ENCODE measurements at places on chromosomes 16 and 17. TPM values are rescaled to one million over a fixed set of nuclear protein-coding genes. Genes with fewer than 3 reads are reported as not detected.

The CD300A gene
- 1.1 TPM for total RNA-seq

The MPP3 gene
- total RNA-seq = 2.1 TPM

DNA sequence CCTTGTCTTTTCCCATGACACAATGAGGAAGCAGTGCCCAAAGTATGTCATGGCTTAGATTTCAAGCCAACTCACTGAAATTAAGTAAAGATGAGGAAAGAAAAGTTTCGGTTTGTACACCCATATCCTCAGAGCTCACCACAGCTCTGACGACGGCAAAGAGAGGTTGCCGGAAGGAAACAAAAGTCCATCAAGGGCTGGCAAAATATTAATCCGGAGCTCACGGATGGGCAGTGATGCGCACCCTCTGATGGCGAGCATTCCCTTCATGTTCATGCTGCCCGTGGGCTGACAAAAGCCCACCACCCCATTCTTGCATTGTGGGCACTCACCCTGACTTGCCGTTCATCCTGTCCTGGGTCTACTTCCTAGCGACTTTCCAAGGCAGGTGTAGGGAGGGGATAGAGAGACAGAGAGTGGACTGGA lies 103.1 kb downstream of the SOX9 start:
- no peaks in the 10 kb centered on the region for H3K36me3 ChIP-seq
- H3K4me1 ChIP-seq = peaks cover 22% of the 10 kb centered on the region
- peaks cover 24% of the 10 kb centered on the region for H3K27me3 ChIP-seq
- H3K4me3 ChIP-seq = no peak overlapping the region
- DNase-seq = no peak
- no peak overlapping the region for H3K27ac ChIP-seq

DNA sequence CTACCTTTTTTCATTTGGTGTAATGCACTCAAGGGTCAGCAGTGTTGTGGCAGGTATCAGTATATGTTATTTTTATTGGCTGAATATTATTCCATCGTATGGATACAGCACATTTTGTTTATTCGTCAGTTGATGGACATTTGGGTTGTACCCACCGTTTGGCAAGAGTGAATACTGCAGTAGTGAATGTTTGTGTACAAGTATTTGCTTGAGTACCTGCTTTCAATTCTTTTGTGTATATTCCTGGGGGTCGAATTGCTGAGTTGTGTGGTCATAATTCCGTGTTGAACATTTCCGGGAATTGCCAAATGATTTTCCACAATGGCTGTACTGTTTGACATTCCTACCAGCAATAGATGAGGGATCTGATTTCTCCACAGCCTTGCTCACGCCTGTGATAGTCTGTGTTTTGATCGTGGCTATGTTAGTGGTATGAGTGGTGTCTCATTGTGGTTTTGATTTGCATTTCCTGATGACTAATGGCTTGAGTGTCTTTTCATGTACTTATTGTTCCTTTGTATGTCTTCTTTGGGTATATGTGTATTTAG lies 108.4 kb downstream of the OR1D5 start:
- no peak for DNase-seq
- H3K4me1 ChIP-seq = peaks cover 8% of the 10 kb centered on the region
- peak overlapping the region; percentile 46 for H3K27ac ChIP-seq
- no peaks in the 10 kb centered on the region for H3K27me3 ChIP-seq
- H3K36me3 ChIP-seq = no peaks in the 10 kb centered on the region

DNA sequence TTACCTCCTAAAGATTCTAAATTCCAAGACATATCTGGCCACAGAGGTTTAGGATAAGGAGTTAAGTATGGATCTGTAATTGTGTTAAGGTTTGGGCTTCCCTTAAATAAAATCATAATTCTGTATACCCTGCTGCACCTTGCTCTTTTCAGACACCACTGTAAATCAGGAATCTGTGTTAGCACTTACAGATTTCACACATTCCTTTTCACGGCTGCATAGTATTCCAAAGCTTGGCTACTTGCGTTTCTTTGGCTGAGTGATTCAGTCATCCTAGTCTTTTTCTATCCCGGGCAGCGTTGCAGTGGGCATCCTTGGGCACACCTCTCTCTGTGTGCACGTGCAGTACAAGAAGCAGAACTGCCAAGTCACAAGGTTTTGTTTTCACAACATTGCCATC lies 105.8 kb downstream of the SOCS1 start:
- no peak for DNase-seq
- H3K4me1 ChIP-seq = peaks cover 13% of the 10 kb centered on the region
- H3K27me3 ChIP-seq = no peaks in the 10 kb centered on the region
- H3K4me3 ChIP-seq = no peak overlapping the region
- H3K36me3 ChIP-seq = no peaks in the 10 kb centered on the region

Measured in hepatocyte (in vitro differentiated cells).